Caudate nucleus (tissue), 63 donors: ENCODE measurements at places on chromosomes 6 and 20.

DNA sequence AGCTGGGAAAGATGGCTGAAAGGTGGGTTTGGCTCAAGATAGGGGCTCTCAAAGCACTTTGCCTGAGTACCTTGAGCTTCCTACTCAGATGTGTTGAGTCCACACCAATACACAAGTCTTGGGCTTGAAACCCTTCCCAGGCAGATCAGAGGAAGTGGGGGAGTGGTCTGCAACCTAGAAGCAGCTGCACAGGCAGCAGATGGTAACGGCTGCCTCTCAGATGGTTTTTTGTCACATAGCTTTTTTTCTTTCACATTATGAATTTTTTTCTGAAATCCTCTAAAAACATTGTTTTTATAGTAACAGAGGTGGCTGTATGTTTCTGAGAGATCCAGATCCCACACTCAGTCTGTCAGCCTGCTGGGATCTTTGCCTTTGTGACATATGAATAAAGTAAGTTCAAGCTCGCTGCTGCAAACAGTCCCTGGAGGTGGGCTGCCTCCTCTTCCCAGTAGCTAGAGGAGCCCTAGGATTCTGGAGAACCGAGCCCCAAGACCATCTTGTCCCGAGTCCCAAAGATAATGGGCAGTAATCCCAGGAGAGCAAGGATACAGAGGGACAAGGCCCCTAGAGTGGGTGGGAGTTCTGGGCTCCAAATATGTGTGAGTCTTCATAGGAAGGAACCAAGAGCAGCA, 97.1 kb upstream of the TOP1 start:
- no peak for DNase-seq

GRCh38 chr6:20877008-20877937, 343.0 kb downstream of the CDKAL1 start:
- no peak for DNase-seq

GRCh38 chr6:64505312-64505711, 869.7 kb downstream of the PHF3 start:
- DNase-seq = no peak

DNA sequence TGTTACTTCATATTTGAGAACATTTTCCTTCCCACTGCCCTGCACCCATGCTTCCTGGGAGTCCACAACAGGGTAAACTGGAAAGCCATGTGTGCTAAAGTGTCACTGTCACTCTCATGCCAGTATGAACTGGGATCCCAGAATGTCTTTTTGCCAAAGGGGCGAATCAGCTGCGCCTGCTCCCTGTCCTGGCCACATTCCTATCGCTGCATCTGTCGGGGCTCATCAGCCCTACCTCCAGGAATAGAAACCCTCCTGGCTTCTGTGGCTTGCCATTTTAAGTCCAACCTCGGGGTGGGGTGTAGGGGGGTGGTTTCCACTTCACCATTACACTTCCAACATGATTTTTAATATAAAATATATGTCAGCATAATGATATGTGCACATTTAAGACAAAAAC, 933 bp downstream of the KLHL31 start:
- DNase-seq = no peak

GRCh38 chr6:151747896-151748295, 59.6 kb upstream of the ESR1 start:
- no peak for DNase-seq

- no peak for DNase-seq
These were observed 31.9 kb upstream of the EIF2S2 start for GRCh38 chr20:34143951-34144350.

DNA sequence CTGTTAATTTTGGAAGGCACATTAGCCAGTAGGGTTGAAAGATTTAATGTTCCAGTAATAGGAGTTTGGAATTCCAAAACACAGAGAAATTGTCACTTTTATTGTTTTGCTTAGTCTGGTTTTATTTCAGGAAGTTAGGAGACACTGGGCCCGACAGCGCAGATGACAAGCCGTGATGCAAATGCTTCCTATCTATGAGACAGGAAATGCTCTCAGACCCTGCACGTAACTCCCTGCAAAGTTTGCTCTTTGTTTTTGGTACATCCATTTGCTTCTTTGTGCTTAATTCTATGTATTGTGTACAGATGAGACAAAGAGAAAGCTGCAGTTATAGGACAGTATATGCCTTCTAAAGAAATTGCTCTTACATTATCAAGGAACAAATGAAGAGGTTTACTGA, 201.6 kb upstream of the SGK1 start:
- DNase-seq = no peak

DNA sequence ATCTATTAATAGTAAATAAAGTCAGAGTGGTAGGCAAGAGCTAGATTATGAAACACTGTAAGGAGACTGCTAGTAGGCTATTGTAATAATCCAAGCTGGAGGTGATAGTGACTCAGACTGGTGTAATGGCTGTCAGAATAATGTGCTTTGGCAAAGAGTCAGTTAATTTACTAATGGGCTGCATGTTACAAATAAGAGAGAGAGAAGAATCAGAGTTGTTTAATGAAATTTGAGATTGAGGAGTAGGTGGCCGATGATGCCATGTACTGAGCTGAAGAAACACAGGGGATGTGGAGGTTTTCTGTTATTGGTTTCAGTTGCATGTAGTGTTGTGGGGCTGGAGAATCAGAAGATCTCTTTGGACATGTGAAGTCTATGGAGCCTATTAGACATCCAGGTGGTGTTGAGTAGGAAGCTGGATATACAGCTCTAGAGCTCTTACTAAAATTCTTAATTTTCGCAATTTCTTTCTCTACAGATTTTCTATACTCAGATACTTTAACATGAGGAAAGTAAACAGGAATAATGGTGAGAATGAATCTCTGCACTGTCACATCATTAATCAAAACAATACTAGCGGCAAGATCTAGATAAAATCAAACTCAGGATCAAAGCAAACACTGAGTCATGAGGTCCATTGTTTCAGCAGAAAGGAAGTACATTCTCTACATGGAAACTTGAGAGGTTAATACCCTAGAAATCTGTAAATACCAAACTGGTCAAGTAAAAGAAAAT, 167.7 kb downstream of the SIM1 start:
- DNase-seq = no peak

- DNase-seq = no peak
These were observed 38.0 kb upstream of the PDE10A start for GRCh38 chr6:165701005-165701404.

- no peak for DNase-seq
These were observed 400 bp downstream of the PAK1IP1 start for GRCh38 chr6:10695086-10695657.

GRCh38 chr6:36491378-36491965, 48.7 kb downstream of the KCTD20 start:
- no peak for DNase-seq

- DNase-seq = no peak
These were observed 90.9 kb downstream of the BMP7 start for GRCh38 chr20:57175397-57176010.

DNA sequence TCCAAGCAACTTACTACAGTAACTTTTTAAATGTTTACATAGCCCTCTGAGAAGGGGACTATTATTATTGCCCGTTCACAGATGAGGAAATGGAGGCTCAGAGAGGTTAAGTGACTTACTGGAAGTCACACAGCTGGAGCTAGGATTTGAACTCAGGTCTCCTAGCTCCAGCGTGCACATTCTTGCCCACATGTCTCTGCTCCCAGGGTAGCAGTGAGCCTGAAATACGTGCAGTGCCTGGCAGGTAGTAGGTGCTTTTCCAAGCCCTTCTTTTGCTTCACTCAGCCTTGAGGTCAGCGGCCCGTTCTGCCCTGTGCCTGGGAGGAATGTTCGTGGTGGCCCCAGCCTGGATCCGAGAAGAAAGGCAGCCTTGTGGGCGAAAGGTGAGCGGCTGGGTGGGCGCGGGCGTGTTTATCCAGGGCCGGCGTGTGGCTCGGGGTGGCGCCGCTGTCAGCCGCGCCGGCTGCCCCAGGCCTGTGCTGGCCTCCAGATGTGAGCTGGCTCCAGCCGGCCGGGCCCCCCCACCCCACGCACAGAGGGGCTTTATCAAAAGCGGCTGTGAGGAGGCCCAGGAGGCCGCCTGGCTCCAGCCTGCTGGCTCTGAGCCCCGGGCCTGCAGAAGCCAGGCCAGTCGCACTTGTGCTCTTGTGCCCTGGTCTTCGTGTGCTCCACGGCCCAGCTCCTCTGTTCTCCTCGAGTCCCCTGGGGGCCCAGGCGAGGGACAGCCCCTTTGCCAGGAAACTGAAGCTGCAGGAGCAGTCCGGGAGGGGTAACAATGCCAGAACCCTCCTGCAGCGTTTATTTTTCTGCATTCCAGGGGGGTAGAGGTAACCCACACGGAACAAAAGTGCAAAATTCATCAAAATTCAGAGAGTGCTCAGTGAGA, 58.1 kb downstream of the UBE2V1 start:
- peak; percentile 77 for DNase-seq

GRCh38 chr6:163951326-163951725, 536.8 kb downstream of the QKI start:
- no peak for DNase-seq

DNA sequence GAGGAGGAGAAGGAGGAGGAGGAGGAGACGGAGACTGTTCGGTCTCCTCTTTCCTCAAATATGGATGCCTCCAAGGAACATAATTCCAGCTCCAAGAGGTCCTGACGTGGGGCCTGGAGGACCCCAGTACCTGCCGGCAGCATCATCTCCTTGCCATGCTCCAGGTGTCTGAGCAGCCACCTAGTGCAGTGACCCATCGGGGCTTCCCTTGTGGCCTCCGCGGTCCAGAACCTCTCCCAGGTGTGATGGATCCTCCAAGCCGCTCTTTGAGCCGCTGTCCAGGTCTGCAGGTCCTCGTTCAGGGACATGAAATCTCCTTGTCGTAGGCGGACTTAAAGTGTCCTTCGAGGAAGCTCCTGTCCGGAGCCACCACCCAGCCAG, 35.8 kb upstream of the HLA-C start:
- DNase-seq = no peak

- DNase-seq = no peak
These were observed 707.0 kb downstream of the EPM2A start for GRCh38 chr6:145028144-145028818.

DNA sequence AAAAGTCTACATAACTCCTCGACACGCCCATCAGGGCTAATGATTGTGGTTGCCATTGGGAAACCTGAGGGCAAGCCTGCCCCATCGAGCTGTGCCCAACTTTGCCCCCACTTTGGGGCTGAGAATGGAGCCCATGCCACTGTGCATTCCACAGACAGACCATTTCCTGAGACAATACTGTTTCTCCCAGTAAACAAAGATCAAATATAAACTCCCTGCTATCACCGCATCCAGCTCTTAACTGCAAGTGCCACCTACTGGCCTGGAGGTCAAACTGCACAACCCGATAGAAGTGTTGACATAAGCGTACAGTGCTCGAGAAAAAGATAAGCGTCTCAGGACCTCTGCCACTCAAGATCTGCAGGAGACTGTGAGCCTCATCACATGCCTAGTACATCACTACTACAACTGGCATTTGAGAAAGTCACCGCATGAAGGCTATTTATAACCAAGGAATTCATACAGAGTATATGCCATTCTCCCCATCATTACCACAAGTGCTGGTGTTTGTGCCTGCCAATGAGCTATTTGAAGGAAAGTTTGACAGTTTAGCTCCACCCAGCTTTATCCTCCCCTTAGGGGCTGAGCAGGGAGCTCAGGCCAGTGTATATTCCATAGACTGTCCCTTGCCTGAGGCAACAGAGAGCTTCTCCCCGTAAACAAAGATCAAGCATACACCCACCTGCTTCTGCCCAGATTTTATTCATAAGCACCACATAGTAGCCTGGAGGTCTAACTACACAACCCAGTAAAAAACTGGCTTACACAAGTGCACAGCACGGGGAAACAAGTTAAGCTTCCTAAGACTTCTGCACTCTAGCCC, 4.5 kb upstream of the DEFB126 start:
- no peak for DNase-seq

GRCh38 chr6:64230530-64230929, 594.9 kb downstream of the PHF3 start:
- DNase-seq = no peak

DNA sequence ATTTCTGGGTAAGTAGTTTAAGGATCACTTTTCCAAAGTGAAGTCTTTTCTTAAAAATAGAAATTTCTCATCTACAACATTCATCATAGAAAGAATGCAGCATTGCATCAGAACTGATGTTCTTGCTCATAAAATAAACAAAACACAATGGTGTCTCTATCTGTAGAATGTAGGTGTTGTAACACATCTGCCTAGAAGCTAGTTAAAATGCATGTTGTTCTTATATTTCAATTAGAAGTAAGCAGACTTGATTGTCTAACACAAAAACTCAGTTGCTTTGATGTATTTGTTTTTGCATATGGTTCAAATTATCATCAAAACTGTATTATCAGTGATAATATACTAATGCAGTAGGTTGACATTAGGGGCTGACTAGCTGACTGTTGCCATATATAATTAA, 654.7 kb upstream of the FLRT3 start:
- DNase-seq = no peak

GRCh38 chr6:162379757-162380409, 347.7 kb downstream of the PRKN start:
- DNase-seq = no peak

DNA sequence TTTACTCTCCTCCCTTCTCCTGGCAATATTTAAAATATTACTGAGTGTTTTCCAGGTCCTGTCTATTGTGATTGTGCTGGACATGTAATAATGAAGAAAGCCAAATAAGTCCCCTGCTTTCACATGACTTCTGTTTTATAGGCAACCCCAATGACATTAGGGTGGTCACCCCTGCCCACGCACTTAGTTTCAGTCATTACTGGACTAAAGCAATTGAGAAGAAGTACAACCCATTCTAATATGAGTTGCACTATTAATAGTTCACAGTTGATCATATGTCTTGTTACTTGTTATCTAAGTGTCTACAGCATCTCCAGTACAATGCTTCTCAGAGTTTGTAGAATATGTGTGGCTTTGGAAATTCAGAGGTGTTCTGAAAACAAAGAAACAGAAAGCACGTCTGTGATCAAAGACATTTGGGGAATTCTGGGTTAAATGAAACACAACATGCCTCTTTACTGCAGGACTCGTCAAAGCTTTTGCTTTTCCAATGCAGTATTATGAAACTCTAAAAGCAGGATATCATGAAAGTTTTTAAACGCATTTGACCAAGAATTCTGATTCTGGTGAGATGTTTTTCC, 789.5 kb downstream of the DHX35 start:
- DNase-seq = no peak

GRCh38 chr6:5411414-5411813, 150.1 kb downstream of the FARS2 start:
- no peak for DNase-seq

DNA sequence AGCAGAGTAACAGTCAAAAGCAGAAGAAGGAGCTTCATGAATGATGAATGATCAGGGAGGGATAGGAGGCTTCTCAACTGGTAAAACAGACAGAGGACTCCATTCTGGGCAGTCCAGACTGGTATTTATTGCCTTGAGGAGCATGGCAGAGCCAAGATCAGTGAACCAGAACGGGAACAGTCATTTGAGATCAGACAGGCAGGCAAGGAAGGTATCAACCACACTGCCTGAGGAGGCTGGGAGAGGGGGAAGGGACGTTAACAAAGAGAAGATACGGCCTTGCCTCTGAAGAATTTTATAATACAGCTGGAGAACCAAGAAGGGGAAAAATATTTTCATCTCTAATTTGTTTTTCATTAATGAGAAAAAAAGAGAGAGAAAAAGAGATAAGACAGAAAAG, at the start of gene DEFB121:
DEFB121 (minus strand) TSS at position 101 of the 400 bp plus-strand sequence; CDS start at position 38, 63 bp downstream.
- no peak for DNase-seq

GRCh38 chr20:6051505-6051904, 2.4 kb downstream of the LRRN4 start:
- DNase-seq = no peak
